ENCODE measurements at places on chromosomes 13 and 19.

DNA sequence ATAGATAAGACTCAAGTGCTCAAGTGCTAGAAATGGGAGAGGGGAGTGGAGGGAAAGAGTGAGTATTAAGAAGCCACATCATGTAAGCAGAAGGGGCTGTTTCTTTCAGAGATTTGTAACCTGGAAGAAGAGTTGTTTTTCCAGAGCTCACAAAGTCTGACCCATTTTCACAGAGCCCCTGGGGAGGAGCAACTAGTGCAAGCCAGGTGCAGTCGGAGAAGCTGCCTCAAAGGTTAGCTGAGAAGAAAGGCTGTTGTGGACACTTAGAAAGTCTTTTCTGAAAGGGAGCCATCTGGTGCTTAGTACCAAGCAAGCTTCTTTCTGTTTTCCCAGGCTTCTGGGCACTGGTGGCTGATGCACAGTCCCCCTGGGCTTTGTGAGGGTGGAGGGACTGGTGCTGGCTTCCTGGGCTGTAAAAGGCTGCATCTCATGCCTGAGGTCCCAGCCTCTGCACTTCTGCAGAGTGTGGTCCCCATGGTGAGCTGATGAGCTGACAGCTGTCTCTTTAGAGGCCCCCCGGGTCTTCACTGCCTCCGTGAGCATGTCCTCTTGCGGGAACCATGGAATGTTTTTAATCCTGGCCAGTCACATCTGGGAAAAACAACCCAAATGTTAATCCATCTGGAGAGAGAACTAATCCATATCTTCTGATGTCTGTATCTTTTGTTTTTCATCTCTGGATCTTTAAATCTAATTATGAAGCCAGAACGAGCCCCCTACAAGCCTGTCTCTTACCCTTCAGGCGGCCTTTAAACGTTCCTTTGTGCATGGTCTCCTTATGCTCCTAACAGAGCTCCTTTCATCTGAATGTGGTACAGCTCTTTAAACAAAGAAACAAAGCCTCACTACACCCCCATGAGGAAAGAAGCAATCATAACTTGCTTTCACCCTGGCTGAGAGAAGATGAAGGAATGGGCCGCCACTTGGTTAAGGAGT, 40.2 kb downstream of the OLFM4 start:
- no peak for DNase-seq

- DNase-seq, result no peak
Observed at GRCh38 chr13:22470075-22470474, 710.7 kb upstream of the SGCG start.

GRCh38 chr13:78317030-78317429, 286.3 kb downstream of the POU4F1 start:
- no peak for DNase-seq

GRCh38 chr19:5430237-5430636, 25.0 kb upstream of the ZNRF4 start:
- no peak for DNase-seq

GRCh38 chr13:113092776-113093579, 12.6 kb upstream of the F7 start:
- no peak for DNase-seq

GRCh38 chr13:75326173-75327134, 155.5 kb downstream of the TBC1D4 start:
- DNase-seq, result peak; percentile 33

DNA sequence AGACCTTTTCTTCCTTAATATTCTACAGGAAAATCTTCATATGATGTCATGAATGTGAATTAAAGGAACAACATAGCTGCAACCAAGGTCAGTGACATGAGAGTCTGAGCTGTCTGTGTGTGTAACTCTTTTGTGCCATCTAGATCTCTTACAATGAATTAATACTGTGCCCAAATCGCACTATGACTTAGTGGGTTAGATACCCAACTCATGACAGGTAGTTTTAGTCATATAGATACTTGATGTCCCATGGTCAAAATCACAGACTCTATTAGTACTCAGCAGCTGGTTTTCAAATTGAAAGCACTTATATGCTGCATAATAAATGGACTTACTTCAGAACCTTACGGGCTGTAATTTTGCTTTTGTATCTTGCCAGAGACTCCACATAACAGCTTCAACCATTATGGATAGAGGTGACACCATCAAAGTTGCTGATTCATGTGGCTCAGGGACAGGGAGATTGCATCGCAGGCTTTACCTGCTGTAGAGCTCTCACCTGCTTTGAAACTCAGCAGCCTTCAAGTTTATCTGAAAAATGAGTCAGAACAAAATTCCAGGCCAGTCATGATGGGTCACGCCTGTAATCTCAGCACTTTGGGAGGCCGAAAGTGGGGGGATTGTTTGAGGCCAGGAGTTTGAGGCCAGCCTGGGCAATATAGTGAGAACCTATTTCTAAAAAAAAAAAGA, 12.3 kb upstream of the ZNF283 start:
- DNase-seq, result no peak

DNA sequence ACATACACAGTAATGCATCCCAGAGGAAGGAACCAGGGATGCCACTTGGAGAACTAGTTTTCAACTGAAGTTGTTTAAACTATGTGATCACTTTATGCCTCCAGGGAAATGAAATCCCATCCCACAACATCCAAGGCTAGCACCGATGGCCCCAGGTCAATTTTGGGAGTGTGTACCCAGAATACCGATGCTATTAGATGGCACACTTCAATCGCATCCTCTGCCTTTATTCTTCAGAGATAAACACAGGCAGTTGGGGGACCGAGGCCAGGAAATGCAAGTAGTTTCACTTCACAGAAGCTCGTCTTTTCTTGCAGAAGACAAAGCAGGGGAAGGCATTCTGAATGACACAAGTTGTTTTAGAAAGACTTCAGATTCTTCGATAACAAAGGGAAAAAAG, 13.8 kb downstream of the STK24 start:
- DNase-seq, result no peak

DNA sequence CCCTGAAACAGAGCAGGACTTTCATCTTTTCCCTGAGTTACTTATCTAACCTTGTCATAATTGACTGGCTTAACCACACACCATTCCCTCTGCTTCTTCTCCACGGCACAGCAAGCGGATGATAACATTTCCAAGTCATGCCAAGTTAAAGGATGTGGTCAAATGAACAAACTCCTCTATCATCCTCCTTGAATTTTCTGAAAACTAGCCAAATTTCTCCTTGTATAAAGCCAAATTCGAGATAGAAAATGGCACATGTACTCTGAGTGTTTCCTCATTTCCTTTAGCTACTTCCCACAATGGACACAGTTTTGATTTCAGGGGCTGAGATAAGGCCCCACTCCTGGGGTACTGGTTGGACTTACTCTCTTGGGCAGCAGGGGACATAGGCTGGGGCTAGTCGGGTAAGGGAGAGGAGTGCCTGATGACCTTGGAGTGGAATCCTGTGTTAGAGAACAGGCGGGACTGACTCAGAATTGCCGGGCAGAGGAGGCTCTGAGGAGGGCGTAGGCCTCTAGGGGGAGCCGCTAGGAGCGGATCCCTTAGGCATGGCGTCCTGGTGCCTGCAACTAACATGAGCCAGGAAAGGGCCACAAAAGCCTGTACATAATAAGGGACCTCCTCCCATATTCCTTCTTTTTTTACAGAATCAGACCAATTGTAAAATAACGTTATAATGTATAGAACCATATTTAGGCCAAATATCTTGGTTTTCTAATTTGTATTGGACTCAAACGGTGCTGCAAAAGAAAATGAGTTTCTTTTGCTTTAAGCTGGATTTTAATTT, 20.3 kb upstream of the TMTC4 start:
- DNase-seq, result no peak

DNA sequence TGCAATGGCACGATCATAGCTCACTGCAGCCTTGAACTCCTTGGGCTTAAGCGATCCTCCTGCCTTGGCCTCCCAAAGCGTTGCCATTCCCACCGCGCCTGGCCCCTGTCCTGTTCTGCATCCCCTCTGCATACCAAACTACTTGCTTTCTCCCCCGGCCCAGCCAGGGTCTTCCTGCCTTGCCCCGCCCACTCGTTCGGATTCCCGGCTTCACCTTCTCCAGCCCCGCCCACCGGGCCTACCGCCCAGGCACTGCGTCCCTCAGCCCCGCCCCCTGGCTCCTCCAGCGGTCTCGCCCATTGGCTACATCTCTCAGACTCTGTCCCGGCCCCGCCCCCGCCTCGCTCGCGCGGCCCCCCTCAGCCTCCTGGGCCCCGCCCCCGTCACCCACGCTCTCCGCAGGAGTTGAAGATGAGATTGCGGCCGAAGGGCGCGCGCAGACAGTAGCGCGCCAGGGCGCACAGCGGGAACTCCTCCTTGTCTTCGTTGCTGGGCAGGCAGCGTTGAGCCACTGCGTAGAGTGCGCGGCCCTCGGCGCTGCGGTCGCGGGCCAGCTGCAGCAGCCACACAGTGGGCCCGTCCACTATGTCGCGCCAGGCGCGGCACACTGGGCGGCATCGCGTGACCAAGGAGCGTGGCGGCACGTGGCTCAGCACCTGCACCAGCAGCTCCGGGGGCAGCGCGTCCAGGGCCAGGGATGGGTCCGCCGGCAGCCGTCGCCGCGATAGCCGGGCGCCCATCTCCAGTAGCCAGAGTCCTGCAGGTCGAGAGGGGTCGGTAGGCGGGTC, 19.0 kb downstream of the MRPS12 start:
- peak; percentile 79 for DNase-seq

GRCh38 chr19:3304871-3305423, 61.4 kb upstream of the NFIC start:
- DNase-seq, result peak; percentile 70

- no peak for DNase-seq
Observed at GRCh38 chr19:54727562-54727961, 3.3 kb downstream of the KIR3DL3 start.

DNA sequence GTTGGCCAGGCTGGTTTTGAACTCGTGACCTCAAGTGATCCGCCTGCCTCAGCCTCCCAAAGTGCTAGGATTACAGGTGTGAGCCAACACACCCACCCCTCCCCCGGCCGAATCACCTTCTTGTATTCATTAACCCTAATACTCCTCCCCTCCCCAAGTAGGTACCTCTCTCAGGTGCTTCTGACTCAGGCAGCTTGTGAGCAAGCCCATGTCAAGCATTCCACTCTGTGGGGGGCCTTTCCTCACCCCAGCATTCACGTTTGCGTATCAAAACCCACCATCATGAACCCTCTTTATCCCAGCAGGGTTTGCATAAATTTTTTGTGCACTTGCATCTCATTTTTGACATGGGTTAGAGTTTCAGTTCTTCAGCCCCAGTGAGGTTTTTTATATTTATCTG, 23.6 kb upstream of the RFXAP start:
- no peak for DNase-seq

GRCh38 chr13:78460176-78460575, 143.2 kb downstream of the POU4F1 start:
- no peak for DNase-seq

DNA sequence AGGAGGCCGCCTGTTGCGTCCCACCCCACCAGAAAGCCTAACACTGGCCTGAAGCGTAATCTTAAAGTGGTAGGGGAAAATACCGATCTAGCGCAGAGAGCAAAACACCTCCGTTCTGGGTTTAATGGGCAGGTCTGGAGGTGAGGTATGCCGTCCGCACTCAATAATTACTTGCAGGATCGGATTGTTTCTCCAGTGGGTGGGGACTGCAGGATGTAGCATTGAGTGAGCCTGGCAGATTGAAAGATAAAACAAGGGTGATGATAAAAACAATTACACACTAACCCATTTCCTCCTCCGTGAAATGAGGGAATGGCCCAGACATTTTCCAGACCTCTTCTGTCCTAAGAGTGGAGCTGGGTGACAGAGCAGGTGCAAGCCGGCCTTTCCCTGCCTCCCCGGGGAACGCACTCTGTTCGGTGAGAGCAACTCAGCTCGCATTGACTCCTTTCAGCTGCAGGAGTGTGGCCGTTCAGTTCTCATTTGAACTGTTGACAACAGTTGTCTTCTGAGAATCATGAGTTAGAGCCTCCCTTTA, 110.2 kb upstream of the DOCK9 start:
- peak; percentile 9 for DNase-seq

- no peak for DNase-seq
Observed at GRCh38 chr19:19122902-19123301, 15.4 kb downstream of the TMEM161A start.
